ENCODE measurements at places on chromosomes 2 and 18.

- DNase-seq: no peak
Observed at GRCh38 chr2:98394595-98395153, 48.4 kb downstream of the CNGA3 start.

- no peak for DNase-seq
Observed at GRCh38 chr2:28437918-28438317, 45.3 kb downstream of the FOSL2 start.

DNA sequence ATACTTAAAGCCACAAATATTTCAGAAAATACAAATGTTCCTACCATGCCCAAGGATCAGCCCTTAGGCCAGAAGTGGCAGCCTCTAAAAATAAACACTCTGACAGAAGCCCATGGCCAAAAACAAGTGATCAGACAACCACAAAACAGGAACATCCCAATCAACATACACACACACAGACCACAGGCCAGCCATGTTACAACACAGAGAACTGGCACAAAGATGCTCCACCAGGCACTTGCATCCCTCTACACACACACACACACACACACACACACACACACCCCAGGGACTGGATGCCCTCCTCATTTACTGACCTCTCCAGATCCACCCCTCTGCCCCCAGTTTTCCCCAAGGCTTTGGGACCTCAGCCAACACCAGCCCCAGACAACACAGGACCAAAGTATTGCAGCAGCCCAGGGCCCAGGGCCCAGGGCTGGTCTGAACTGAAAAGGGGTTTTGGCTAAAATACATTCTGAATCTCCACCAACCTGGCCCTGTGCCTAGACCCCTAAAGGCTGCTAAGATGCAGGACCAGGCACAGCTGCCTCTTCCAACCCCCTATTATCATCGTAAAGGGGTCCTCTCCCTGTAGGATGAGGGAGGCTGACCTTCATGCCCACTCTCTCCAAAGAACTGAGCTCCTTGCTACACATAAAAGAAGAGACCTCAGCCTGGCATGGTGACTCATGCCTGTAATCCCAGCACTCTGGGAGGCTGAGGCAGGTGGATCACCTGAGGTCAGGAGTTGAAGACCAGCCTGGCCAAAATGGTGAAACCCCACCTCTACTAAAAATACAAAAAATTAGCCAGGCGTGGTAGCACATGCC is 151.4 kb downstream of the TNS1 start:
- no peak for DNase-seq

DNA sequence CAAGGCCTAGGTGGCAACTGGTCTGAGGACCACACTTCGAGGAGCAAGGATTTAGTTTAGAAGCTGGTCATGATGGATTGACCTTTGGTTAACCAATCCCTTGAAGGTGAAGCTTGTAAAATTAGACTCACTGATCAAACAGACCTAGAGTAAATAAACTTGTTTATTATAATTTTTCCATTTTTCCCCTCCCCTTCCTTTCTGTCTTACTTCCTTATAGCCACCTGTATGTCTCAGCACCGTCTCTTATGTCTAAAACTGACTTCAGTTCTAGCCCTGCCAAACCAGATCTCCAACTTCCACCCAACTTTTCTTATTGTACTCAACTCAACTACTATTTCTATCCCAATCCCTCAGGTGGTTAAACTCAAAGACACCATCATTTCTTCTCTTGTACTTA is 92.8 kb upstream of the THOC1 start:
- DNase-seq: no peak

GRCh38 chr2:143356336-143356735 is 227.1 kb downstream of the ARHGAP15 start:
- no peak for DNase-seq

DNA sequence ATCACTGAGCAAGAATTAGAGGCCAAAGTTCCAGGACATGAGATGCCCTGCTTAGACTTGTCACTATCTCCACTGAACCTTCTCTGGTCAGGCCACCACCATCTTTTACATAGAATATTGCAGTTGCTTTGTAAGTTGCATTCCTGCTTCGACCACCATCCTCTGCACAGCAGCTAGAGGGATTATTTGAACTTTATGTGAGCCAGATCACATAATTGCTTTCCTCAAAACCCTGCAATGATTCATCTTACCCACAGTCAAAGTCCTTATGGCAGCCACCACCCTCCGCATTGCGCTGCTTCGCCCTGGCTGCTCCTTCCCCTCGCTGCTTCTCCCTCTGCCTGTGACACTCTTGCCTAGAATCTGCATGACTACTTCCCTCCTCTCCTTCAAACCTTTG is 111.3 kb downstream of the EML6 start:
- no peak for DNase-seq
